ENCODE measurements at places on chromosomes 13 and 19.

DNA sequence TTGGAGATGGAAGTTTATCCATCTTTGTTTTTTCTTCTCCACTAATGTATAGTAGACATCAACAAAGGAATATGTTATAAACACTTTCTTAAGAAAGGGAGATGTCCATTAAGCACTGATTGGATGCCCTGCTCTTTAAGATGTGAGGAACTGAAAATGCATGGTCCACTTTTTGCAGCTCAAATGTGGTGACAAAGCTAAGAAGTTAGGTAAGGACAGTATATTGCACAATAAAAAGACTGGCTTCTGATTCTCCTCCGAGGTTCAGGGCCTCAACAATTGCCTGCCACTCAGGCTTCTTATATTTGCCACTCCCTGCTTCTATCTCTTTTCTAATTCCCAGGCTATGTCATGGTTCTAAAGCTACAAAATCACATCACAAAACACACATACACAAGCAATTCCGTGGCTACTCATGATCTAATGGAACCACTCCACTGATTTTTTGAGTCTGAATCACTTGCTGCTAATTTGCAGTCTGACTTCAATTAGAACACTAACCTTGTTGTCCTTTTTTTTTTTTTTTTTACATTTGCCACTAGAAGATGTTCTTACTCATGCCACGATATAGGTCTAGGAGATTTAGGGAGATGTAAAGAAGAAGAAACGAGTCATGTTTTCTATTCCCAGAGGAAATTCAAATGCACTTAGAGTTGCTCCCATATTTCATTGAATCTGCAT is 29.6 kb upstream of the TNFSF11 start:
- no peak for DNase-seq

DNA sequence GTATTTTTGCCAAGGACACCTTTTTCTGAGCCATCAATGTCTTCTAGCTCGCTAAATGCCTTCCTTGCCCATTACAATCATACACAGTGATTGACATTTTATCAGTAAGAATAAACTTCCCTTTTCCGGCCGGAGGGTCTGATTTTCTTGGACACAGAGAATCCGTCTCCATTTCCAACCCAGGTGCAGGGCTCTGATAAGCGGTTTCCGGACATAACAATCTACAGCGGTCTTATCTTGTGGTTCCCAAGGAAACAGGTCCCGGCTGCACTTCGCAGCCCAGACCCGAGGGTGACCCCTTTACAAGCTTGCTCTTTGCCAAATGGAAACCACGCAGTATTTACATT is 5.1 kb upstream of the ZNF77 start:
- DNase-seq: no peak

GRCh38 chr19:19361075-19361594 is 40.5 kb downstream of the MAU2 start:
- peak; percentile 85 for DNase-seq

- no peak for DNase-seq
Measured at GRCh38 chr19:16908759-16909158, 20.0 kb downstream of the F2RL3 start.

- no peak for DNase-seq
Measured at GRCh38 chr19:16349551-16350152, 25.0 kb downstream of the KLF2 start.

DNA sequence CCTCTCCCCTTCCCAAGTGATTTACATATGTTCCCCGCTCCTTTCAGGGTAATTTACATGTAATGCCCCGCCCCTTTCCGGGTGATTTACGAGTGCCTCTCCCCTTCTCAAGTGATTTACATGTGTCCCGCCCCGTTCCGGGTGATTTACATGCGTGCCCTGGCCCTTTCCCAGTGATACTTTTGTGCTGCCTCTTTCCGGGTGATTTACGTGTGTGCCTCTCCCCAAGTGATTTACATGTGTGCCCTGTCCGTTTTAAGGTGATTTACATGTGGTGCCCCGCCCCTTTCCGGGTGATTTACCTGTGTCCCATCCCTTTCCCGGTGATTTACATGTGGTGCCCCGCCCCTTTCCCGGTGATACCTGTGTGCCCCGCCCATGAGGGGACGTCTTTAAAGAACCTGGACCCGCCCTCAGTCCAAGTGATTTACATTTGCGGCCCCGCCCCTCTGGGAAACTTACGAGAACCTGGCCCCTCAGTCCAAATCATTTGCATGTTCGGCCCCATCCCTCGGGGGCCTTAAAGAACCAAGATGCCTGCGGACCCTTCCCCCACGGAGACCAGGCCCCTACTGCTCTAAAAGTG is 559 bp upstream of the LENG9 start:
- peak; percentile 88 for DNase-seq

DNA sequence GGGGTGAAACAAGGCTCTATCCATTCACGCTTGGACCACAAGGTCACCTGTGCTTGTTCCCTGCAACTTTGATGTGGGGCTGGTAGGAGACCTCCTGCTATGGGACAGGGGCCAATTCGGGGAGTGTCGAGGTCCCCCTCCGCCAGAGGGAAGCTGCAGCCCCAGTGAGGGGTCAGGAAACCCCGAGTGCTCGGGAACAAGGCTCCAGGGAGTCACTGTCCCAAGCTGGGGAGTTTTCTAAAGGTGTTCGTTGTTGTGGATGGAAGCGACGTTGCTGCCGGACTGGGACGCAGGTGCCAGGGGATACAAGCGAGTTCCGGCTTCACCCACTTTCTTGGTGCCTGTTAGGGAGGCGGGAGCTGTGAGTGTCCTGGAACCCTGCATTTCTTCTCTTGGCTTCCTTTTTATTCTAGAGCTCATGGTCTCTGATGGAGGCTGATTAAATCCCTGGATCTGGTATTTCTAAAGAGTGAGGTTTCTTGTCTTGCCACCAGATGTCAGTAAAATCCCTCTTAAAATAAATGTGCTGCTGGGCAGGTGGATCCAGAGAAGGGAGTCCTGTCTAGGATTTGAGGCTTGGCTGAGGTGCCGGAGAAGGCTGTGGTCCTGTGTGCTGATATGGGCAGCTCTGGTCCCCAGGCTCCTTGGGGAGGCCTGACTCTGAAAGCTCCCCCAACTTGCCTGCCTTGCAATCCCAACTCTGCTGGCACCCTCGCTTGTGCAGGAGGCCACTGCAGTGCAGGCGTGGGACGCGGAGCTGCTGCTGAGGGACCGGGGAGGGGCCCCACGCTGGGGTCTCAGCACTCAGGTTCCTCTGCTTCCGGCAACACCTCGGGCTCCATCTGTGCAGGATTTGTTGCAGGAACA is 153.9 kb downstream of the TEX29 start:
- peak; percentile 40 for DNase-seq

GRCh38 chr19:55391702-55392615 is 6.2 kb downstream of the RPL28 start:
- DNase-seq: peak; percentile 31

DNA sequence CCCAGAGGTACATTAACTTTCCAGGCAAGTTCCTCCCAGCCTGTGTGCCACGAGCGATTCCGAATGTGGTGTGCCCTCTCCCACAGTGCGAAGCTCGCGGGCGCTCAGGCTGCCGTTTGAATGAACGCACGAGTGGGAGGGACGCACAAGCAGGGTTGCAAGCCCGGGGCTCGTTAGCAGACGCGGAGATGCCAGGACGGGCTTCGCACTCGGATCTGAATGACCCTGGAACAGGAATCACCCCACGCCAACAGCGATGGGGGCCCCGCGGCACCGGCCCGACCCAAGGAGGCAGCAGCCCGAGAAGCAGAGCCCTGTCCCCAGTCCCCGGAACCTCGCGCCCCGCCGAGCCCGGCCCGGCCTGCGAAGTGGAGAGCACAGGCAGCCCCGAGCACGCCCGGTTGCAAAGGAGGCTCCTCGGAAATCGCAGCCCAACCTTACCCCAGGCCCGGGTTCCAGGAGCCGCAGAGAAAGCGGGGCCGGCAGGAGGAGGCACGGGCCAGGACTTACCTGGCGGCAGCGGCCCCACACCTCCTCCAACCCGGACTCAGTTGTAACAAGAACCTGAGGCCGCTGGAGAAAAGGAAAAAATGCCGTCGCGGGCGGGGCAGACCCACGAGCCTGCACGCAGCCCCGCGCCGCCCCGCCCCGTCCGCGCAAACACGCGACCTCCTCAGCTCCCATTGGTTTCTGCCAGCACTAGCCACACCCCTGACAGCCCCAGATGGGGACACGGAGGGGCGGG is at the start of gene SLC25A30:
Gene SLC25A30, minus strand, starts transcription at position 584 of the 745 bp plus-strand sequence. CDS start 6,948 bp downstream, outside the sequence.
- DNase-seq: peak; percentile 90

DNA sequence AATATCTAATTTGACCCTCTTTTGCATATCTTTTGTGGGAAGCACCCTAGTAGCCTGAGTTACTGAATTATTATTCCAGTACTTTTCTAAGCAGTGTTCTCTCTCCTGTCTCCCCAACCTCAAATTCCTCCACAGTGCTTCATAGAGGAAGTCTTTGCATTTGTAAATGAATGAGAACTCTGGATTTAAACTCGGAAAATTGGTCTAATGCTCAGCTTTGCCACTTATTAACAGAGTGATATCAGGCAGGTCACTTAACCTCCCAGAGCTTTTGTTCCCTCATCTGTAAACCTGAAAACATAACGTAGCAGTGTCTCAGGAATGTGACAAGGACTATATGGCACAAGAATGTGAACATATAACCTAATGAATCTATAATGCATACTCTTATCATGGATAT is 26.2 kb downstream of the FREM2 start:
- no peak for DNase-seq

DNA sequence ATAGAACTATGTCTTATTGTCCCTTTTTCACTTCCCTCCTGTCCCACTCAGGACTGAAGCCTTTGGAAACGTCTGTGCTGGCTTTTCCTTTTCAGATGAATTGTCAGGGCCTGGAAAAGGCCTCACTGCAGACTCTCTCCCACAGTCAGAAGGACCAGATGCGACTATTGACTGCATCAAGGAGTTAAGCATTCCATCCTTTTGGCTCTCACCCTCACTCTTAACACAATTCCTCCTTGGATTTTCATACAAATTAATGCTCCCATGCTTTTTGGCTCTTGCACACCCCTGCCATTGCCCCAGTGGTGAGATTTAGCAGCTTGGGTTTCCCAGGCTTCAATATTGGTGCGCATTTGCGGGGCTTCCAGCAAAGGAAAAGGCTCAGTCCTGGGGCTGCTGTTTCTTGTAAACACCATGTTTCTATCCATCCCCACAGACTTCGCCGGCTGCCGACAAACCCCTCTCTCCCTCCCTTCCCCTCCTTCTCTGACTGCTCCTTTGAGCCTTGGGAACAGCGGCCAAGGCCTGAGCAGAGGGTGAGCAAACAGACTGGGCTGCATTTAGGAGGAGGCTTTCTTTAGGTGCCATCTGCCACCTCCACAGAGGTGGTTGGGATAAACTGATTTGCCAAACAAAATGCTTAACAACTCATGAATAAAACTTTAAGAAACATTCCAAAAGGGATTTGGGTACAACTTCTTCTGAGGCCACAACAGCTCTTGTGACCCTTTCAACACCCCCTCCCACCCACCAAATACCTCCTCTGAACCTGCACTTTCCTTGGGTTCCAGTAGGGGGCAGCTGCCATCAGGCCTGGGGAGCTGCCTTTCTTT is 48.6 kb upstream of the PCDH8 start:
- DNase-seq: no peak

GRCh38 chr13:59034198-59034597 is 1129.5 kb downstream of the DIAPH3 start:
- DNase-seq: no peak

- DNase-seq: no peak
Measured at GRCh38 chr19:45117671-45118070, 24.7 kb downstream of the PPP1R37 start.

- no peak for DNase-seq
Measured at GRCh38 chr13:43046259-43046658, 22.9 kb downstream of the DNAJC15 start.

- DNase-seq: peak; percentile 86
Measured at GRCh38 chr19:42246143-42246921, 3.9 kb upstream of the GSK3A start.

GRCh38 chr19:56477429-56478338 is 539 bp upstream of the ZNF667 start:
- peak; percentile 89 for DNase-seq

GRCh38 chr19:33606556-33606955 is 15.2 kb upstream of the CHST8 start:
- DNase-seq: no peak

DNA sequence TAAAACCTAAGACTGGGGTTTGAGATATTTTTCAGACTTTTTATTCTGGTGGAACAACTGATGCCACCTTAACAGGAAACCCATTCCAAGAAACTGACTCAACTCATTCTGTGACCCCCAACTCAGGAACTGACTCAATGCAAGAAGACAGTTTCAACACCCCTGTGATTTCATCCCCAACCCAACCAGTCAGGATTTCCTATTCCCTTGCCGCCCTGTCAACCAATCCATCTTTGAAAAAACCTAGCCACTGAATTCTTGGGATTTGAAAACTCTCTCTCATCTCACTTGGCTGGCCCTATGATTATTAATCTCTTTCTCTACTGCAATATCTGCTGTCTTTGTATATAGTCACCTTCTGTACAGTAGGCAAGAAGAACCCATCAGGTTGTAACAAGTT is 1211.9 kb upstream of the ATXN8OS start:
- no peak for DNase-seq

- DNase-seq: no peak
Measured at GRCh38 chr19:34989298-34989697, 10.8 kb upstream of the GRAMD1A start.

DNA sequence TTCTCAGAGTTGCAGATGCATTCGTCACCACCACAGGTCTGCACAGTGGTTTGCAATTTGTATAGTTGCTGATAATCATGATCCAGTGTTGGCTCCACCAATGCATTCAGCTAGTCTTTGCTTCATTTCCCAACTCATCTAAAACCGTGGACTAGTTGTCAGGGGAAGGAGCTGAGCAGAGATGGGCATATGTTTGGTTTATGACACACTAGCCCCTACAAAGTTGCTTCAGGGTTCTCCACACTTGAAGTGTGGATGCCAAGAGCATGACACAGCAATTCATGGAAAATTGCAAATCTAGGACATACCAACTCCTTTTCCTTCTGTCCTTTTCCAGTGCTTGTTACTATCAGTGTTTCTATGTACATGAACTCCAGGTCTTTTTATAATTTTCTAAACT is 168.0 kb downstream of the TNFSF13B start:
- DNase-seq: no peak

DNA sequence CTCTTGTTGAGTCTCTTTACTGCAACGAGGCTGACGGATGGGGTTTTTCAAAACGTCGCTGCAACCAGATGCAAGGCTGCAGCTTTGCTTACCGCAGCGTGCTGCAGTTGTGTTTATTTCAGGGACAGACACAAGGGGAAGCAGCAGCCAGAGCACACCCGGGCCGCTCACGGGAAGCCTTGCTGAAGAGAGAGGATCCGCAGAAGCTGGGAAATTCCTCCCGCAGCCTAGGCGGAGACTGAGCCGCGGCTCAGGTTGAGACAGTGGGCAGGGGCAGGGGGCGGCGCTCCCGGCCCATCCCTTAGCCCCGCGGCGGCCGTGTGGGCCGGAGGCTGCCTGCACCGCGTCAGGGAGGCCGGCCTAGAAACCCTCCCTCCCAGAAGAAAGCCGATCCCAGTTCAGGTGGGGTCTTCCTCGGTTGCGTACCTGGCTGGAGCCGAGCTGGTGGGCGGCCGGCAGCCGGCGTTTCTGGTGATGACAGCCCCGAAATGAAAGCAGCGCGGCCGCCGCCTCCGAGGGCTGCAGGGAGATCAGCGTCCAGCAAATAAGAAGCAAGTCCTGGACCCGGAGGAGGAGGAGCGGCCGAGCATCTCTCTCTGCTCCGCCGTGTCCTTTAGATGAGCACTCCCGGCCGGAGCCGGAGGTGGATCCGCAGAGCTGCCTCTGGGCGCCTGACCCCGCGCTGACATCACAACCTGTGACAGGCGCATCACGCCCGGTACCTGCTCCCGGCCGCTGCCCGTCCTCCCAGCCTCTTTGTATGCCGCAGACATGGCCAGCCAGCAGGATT is at the start of gene FRY:
Gene FRY, plus strand, starts transcription at position 750 of the 790 bp plus-strand sequence. Its CDS starts 22 bp downstream, at position 772.
- DNase-seq: peak; percentile 83

Data from EH (cell line).